ENCODE measurements at places on chromosomes 1 and 21.

DNA sequence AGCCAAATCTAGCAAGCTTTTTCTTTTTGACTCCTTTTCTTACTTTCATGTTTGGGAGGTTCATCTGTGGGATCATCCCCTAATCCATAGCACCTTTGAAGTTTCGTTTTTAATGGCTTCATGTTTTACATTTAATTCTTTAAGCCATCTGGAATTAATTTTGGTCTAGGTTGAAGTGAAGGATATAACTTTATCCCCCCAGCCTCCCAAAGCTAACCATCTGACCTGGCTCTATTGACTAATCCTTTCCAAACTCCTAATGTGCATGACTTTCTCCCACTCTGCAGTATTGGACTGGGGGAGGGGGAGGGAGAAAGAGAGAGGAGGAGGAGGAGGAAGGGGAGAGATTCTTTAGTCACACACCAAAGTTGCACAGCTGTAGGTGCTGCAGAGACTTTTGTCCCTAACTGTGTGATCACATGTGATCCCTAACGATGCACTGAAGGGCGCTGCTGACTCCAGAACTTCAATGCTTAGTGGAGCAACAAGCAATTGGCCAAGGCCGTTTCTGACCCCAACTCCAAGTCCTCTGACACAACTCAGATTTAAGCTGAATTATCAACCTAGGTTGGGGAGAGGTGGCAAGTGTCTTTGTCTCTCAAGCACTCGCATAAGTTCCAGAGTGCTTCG, 191.6 kb downstream of the HUNK start:
- no peak for DNase-seq

DNA sequence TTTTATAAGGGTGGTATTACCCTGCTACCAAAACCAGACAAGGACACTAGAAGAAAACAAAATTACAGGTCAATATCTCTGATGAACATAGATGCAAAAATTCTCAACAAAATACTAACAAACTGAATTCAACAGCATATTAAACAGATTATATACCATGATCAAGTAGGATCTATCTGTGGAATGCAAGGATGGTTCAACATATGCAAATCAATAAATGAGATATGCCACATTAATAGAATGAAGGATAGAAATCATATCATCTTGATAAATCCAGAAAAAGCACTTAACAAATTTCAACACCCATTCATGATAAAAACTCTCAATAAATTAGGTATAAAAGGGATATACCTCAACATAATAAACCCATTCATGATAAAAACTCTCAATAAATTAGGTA, 24.3 kb upstream of the MYBPHL start:
- DNase-seq, result no peak

- DNase-seq, result no peak
Observed at GRCh38 chr1:13699510-13699909, 478 bp upstream of the PRDM2 start.

- no peak for DNase-seq
Observed at GRCh38 chr1:2099886-2100779, 49.9 kb downstream of the PRKCZ start.

DNA sequence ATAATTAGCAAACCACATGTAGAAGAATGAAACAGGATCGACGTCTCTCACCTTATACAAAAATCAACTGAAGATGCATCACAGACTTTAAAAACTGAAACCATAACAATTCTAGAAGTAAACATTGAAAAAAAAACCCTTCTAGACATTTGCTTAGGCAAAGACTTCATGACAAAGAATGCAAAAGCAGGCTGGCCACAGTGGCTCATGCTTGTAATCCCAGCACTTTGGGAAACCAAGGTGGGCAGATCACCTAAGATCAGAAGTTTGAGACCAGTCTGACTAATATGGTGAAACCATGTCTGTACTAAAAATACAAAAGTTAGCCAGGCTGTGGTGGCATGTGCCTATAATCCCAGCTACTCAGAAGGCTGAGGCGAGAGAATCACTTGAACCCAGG, 1351.7 kb downstream of the MRPL39 start:
- DNase-seq, result no peak

GRCh38 chr1:203098914-203099520, 13.2 kb upstream of the MYOG start:
- DNase-seq, result no peak

- no peak for DNase-seq
Observed at GRCh38 chr1:229034342-229034741, 236.6 kb upstream of the RAB4A start.

DNA sequence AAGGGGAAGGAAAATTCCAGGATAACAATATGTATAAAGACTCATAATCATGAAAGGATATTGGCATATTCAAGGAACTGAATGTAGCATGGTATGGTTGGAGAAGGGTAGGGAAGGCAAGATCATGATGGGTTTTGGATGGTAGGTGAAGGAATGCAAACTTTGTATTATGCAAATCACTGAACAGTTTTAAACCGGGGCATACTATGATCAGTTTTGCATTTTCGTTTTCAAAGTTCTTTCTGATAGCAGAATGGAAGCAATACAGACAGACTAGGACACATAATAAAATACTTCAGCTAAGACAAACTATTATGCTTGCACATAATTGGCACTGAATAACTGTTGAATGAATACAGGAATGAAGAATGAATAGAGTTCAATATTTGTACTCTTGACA, 14.5 kb upstream of the CTH start:
- DNase-seq, result no peak

GRCh38 chr1:114620419-114620818, 39.0 kb upstream of the BCAS2 start:
- no peak for DNase-seq

- no peak for DNase-seq
Observed at GRCh38 chr1:177239792-177240191, 69.0 kb downstream of the BRINP2 start.

DNA sequence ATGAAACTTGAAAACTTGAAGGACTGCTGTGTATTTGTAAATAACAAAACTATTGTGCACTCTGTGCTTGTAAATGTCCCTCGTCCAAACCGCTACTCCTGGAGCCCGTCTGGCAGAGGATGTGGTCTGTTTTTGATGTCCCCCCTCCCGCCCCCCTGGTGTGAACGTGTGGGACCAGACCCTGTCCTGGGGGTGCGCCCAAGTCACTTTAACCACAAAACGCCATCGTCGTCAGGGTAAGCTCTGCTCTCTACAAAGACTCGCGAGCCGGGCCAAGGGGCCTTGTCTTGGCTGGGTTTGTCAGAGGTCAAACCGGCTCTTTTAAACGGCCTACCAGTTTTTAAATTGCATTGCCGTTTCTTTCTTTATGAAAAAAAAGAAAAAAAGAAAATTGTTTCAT, 87.4 kb upstream of the TMEM51 start:
- no peak for DNase-seq

DNA sequence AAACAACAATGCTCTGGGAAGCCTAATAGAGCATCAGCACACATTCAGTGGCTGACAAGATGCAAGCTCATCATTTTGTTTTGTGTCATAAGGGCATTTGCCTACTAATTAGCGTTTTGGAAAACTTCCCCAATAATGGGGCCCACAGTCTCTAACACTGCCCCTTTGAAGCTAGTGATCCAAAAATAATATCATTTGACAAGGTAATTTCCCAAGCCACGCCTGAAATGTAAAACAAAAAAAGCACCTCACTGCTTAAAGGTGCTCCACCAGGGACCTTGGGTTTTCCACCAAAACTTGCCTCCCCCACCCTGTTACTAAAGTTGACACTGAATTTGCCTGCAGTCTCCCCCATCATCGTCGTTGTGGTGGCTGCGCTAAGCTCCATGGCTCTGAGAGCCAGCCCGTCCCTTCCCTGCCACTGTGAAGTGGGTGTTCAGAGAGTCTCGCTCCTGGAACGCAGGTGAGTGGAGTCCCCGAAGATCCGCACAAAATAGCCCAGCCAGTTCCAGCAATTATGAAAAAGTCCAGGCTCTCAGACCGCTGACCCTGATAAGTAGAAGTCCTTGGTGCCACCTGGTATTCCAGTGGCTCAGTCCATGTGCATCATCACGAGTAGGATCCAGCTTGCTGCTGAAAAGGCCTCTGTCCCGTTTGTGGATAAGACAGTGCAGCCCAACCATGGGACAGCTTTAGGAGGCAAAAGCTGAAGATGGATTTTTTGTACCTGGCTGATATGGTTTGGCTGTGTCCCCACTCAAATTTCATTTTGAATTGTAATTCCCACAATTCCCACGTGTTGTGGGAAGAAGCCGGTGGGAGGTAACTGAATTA, 52.2 kb downstream of the RAB3GAP2 start:
- DNase-seq, result no peak

GRCh38 chr1:185207980-185208602, 51.1 kb downstream of the SWT1 start:
- DNase-seq, result no peak

DNA sequence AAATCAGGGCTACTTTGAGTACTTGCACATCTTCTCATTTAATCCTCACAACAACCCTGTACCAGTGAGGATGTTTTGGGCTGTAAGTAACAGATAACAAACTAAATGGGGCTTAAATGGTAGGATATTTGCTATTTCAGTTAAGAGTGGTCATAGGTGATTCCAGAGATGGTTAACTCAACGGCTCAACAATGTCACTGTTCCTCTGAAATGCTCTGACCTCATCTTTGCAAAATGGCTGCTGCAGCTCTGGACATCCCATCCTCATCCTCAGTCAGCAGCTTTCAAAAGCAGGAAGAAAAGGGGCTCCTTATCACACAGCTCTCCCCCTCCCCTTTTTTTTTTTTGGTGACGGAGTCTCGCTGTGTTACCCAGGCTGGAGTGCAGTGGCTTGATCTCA, 1.5 kb downstream of the LDLRAD2 start:
- no peak for DNase-seq

DNA sequence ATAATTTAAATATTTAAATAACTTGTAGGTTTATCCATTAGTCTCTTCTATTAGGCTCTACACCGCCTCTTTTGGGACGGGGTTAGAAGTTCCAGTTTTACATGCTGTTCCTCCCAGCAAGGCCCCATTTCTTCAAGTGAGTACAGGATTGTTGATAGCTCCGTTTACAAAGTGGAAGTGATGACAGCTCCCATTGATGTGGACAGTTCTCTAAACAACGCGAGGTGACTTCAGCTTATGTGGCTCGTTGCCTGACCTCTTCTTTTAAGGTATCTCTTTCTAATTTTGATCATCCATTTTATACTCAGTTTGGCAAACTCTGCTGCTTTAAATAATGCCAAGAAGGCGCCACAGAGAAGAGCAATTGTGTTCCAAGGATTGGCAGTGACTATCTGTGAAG, 49.7 kb downstream of the PACC1 start:
- no peak for DNase-seq

DNA sequence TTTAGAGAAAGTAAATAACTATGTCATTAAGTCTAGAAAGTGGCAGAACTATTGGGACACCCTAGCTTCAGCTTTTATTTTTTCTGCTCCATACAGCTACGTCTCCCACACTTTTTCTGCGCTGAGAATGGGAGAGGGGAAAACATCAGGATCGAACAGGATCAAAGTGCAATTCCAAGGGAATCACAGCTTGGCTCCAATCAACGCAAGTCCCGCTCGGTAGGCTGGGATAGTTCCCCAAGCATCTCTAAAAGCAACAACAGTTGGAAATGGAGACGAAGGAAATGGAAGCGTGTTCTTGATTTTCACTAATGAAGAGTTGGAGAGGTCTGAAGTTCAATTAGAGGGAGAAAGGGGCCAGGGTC, 536 bp downstream of the HMGCL start:
- DNase-seq, result no peak

DNA sequence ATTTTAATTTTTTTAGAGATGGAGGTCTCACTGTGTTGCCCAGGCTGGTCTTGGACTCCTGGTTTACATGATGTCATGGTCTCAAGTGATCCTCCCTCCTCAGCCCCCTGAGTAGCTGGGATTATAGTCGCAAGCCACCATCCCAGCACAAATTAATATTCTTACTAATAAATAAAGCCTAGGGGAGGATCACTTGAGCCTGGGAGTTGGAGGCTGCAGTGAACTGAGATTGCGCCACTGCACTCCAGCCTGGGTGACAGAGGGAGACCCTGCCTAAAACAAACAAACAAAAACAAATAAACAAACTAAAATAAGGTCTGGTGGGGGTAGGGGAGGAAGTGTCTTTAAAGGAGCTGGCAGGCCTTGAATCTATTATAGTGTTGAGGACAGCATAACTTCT, 8.7 kb upstream of the GADD45A start:
- no peak for DNase-seq

DNA sequence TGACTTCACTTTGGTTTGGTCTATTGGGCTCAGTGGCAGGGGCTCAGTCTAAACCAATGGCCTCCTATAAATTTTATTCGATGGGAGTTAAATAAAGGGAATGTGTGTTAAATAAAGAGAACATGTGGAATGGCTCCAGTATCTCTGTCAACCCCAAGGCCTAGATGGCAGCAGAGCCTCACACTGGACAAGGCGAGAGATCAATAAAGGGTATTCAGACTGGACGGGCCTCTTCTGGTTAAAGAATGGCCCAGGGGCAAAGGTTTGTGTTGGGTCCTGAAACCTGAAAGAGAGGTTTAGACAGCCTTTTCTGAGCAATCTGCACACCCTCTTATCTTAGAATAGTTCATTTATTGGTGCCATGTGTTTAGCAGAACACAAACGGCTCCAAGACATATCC, 34.7 kb downstream of the SH3BP5L start:
- no peak for DNase-seq

GRCh38 chr1:94319319-94320102, 82.1 kb upstream of the ARHGAP29 start:
- DNase-seq, result no peak

GRCh38 chr1:112826217-112826944, 111.2 kb upstream of the PPM1J start:
- DNase-seq, result no peak
